CD4-positive, alpha-beta T cell treated with Interleukin-10 for 1 hour (primary cell): ENCODE measurements at places on chromosomes 6 and 20.

DNA sequence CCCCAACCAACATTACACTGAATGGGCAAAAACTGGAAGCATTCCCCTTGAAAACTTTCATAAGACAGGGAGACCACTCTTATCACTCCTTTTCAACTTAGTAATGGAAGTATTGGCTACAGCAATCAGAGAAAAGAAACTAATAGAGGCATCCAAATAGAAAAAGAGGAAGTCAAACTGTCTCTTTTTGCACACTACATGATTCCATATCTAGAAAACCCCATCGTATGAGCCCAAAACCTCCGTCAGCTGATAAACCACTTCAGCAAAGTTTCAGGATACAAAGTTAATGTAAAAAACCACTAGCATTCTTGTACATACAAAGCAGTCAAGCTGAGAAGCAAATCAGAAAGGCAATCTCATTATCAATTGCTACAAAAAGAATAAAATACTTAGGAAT, 580.4 kb upstream of the PTCHD4 start:
- no peak for DNase-seq

- no peak for DNase-seq
Observed at GRCh38 chr6:35681298-35681697, 7.4 kb downstream of the FKBP5 start.

- no peak for DNase-seq
Observed at GRCh38 chr6:35647400-35647799, 41.3 kb downstream of the FKBP5 start.

DNA sequence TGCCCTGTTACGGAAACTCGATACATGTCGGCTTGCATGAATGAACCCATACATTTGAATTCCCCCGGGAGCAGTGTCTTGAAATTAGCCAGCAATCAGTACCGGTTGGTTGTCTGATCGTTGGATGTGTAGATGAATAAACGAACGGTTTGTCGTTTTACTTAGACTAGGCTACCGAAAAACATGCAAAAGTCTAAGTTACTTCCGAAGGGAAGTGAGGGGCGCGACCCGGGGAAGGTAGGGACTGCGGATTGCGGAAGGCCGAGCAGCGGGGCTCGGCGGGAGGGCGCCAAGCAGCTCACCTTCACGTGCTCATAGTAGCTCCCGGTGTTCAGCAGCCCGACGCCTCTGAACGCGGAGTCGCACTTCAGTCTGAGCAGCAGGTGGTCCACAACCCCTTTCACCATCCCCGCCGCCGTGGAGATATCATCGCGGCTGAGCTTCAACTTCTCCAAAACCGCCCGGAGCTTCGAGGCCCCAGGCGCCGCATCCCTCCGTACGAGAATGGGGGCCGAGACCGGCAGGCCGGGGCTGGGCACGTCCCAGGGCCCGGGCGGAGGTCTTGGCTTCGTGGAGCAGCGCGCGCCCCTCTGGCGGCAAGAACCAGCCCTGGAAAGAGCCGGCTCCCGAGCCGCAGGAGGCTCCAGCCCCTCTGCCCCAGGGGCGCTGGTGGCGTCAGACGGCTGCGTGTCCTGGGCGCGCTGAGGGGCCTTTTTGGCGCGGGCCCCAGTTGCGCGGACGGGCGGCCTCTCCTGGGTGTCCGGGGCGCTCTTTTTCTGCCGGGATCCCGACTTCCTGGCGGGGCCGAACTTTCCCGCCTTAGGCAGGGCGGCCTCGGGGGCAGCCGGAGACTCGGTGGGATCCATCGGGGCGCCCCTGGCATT, 632 bp downstream of the CGAS start:
- DNase-seq = peak; percentile 41

GRCh38 chr6:150282806-150283205, 86.0 kb upstream of the IYD start:
- no peak for DNase-seq

GRCh38 chr6:104858642-104859041, 1.1 kb downstream of the HACE1 start:
- peak; percentile 1 for DNase-seq

GRCh38 chr6:36822506-36823269, 16.6 kb downstream of the CPNE5 start:
- no peak for DNase-seq

GRCh38 chr20:7371518-7372163, 568.6 kb downstream of the HAO1 start:
- no peak for DNase-seq

GRCh38 chr6:24859132-24859531, 60.4 kb upstream of the ARMH2 start:
- DNase-seq = no peak

DNA sequence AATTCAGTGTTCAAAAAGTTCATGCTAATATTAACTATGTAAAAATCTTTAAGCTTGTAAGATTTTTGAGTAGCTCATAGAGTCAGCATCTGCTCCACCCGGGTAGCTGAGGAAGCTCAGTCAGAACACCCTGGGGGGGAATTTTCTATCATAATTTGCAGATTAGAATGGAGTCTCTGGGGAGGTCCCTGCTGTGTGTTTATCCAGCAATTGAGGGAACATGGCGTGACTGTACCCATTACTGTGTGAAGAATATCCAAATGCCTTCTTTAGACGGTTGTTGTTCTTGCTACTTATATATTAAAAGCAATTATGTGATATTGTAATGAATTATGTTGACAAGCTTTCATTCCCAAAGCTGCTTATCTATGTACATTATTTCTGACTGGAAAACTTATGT, 64.8 kb downstream of the AIG1 start:
- no peak for DNase-seq

DNA sequence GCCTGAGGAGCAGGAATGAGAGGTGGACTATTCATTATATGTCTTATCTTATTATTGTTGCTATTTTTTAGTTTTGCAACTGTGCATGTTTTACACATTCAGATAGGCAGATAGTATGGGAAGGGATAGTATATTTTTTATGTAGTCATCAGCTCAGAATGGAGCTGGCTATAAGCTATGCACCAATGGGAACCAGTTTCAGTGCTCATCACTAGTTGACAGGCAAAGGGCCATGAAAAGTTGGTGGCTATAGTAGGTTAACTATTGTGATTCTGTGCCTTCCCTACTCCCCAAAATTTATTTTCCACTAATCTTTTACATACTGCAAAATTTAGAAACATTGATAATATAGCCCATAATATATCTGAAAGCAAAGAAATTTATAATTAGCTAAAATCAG, 5.3 kb upstream of the UBD start:
- DNase-seq = no peak

- peak; percentile 33 for DNase-seq
Observed at GRCh38 chr20:16434062-16434664, 139.1 kb downstream of the KIF16B start.

- peak; percentile 81 for DNase-seq
Observed at GRCh38 chr6:44078827-44079671, 48.2 kb downstream of the MRPL14 start.

DNA sequence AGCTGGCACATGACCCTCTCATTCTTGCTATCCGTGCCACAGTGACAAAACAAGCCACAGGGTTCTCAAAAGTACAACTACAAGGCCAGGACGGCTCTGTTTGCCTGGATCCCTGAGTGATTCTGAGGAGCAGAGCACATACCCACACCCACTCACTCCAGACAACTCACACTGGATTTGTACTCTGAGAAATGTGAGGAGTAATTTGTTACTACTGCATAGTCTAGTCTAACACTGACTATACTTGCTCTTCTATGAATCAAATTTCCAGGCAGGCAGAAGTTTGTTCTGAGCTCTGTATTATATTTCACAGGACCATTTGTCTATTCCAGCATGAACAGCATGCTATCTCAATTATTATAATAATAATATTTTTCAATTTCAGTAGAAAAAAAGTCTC, 26.7 kb upstream of the SPTLC3 start:
- no peak for DNase-seq

DNA sequence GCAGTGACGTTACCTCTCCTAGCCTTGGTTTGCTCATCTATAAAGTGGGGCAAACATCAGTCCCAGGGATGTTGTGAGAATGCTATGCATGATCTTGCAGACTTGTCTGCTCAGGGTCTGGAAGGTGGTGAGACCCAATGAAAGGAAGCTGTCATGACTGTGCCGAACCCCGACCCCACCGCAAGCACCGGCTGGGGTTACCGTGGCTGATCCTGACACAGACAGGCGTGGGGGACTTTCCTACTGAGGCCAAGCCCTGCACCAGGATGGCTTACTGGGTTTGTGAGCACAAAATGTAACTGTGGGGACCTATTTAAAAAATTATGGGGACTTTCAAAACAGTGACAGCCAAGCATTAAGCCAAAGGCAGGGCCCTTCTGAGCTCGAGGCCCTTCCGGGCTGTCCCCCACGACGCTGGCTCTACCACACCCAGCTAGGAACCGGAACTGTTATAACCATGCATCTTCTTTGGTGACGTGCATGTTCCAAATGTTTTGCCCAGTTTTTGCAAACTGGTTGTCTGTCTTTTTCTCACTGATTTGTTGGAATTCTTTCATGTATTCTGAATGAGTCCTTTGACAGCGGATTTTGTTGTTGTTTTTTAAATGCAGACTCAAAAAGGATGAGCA, 76.6 kb upstream of the PMEPA1 start:
- no peak for DNase-seq

GRCh38 chr6:104109806-104110205, 749.9 kb downstream of the HACE1 start:
- no peak for DNase-seq

DNA sequence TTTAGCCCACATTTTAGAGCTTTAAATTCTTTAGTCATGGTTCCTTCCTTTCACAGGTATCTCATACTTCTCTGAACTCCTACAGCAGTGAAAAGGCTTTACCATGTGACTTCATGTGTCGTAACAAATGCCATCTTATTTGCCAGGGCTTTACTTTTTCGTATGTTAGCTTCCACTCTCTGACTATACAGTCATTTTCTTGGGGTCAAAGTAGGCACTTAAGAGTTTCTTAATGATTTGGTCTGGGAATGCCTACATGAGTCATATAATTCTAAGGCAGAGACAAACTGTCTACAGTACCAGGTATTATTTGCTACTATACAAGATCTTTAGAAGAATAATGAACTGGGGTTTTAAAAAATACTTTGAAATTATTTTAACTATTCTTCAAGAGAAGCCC, 15.0 kb downstream of the RAB23 start:
- no peak for DNase-seq

GRCh38 chr6:44667668-44668390, 280.3 kb downstream of the CDC5L start:
- DNase-seq = peak; percentile 23

DNA sequence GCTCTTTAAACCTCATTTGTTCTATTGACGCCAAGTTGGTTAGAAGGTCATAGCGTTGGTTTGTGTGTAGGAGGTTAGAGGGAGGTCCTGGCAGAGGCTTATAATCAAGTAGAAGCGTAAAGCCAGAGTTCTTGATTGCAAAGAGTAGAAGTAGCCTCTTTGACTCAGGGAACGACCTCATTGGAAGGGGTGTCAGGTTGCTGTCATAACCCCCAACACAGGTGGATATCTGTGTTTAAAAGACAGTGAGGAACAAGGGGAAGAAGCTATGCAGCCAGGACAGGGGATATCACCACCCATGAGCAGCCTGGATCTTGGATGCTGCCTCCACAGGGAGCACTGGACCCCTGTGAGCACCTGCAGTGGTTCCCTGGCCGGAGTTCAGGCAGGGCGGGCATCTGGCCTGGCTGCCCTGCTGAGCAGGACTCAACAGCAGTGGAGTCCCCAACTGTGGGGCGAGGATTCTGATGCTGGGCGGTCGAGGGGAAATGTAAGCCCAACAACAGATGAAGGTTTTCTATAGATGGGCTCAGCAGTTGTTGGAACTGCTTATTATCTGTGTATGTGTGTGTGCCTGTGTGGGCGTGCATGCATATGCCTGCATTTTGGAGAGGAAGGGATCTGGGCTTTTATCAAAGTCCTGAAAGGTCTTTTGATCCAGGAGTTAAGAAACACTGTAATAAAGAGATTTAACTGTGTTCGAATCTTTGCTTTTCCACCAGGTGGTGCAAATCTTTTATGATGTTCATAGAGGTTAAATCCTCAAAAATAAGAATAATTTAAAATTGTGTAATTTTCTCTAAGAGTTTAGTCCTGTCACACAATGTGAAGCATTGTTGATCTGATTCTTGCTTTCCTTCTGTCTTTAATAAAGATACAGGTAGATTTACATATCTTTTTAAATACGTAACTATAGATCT, 27.7 kb downstream of the HIVEP1 start:
- DNase-seq = no peak

- no peak for DNase-seq
Observed at GRCh38 chr6:29797135-29797534, 30.5 kb upstream of the HLA-G start.

GRCh38 chr6:127517693-127518092, 1.4 kb downstream of the MTCL3 start:
- DNase-seq = no peak
